ENCODE measurements at places on chromosomes 3 and 15.

DNA sequence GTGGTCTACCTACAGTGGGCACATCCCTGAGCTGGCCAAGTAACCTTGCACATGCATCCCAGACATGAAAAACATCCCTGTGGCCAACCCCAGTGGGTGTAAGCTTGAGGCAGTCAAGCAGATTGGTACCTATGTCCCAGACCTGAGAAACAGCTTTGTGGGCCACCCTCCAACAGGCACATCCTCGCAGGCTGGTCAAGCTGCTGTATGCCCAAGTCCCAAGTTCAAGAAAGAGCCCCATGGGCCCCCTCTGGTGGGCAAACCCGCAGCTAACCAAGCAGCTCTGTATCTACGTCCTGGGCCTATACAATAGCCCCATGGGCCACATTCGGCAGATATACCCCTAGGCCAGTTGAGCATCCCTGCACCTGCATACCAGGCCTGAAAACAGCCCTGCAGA lies 186.3 kb upstream of the GPR149 start:
- DNase-seq, result no peak

GRCh38 chr3:136075218-136075808 lies 109.8 kb downstream of the PPP2R3A start:
- DNase-seq, result peak; percentile 78

- DNase-seq, result no peak
Observed at GRCh38 chr3:23270423-23270822, 67.3 kb downstream of the UBE2E2 start.

GRCh38 chr3:72601060-72601459 lies 247.2 kb downstream of the SHQ1 start:
- no peak for DNase-seq

Data from activated CD4-positive, alpha-beta T cell treated with anti-CD3 and anti-CD28 coated beads, Interleukin-2, Interleukin-6, amounts not matched to agents 100 ng/mL and 50 ng/mL, durations not matched to agents 16 hours and 8 hours (primary cell).